ENCODE measurements at places on chromosomes 1 and 21.

DNA sequence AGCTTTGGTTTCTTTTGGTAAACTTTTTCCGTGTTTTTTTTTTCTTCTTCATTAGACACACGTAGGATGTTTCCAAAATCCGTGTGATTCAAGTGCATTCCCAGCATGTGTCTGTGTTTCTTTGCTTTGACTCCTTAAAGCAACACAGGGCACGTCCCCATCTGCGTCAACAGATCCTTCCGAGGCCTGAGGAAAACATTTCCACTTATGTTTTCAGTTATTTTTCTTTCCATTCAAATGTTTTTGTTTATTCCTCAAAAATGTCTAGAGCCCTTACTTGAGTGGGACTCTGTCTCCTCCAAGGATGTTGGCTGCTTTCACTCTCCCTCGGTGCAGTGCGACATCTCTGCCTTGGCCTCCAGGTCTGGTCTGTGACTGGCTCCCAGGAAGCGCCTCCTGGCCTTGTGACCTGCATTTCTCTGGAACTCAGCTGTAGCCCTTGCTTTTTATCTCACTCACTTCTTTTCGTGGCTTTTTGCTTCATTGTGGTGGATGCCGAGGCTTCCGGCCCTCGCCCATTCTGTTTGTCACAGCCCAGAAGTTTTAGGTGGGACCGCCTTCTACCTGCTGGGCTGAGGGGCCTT is 31.3 kb upstream of the SLC19A1 start:
- DNase-seq: no peak

DNA sequence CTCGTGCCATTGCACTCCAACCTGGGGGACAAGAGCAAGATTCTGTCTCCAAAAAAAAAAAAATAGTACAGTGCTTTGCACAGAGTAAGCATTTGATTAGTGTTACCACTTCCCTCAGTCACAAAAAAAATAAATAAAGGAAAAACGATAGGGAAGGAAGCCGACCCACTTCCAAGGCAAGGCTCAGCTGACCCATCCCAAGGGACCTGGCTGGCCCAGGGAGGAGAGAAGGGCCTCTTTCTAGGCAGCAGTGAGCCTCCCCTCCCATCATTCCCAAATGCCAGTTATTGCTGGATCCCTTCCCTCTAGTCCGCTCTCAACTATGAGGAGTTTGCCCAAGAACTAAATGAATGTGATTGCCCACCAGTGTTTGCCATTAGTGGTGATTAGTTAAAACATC is 77.8 kb downstream of the TMEM53 start:
- no peak for DNase-seq

- no peak for DNase-seq
Observed at GRCh38 chr21:45420061-45421041, 15.4 kb downstream of the COL18A1 start.

GRCh38 chr1:208278638-208279037 is 34.5 kb upstream of the PLXNA2 start:
- no peak for DNase-seq

- DNase-seq: no peak
Observed at GRCh38 chr21:38424305-38425019, 73.8 kb downstream of the ERG start.

DNA sequence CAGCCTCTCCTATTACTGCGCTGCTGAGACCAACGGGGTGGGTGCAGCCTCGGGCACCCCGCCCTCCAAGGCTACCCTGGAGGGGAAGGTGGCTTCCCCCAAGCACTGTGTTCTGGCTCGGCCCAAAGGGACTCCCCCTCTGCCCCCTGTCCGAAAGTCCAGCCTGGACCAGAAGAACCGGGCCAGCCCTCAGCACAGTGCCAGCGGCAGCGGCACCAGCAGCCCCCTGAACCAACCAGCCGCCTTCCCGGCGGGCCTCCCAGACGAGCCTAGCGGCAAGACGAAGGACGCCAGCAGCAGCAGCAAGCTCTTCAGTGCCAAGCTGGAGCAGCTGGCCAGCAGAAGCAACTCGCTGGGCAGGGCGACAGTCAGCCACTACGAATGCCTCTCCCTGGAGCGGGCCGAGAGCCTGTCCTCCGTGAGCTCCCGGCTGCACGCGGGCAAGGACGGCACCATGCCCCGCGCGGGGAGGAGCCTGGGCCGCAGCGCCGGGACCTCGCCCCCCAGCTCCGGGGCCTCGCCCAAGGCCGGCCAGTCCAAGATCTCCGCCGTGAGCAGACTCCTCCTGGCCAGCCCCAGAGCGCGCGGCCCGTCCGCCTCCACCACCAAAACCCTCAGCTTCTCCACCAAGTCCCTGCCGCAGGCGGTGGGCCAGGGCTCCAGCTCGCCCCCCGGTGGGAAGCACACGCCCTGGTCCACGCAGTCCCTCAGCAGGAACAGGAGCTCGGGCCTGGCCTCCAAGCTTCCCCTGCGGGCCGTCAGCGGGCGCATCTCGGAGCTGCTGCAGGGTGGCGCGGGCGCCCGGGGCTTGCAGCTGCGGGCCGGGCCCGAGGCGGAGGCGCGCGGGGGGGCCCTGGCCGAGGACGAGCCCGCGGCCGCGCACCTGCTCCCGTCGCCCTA is 533.1 kb downstream of the KIF26B start:
- no peak for DNase-seq

DNA sequence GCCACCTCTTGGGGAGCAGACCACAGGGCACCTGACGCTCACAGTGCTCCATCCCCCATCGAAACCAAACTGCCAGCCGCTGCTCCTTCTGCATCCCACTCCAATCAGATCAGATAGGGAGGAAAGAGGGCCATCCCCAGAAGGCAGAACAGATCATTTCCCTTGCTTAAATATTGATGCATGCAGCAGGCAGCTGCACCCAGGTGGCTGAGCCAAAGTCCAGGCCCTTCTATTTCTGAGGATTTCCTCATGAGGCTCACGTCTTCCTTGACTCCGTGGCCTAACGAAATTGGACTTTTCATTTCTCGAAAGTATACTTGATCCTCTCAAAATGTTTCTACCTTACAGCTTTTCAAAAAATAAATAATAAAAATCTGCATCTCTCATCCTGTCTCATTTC is 239.2 kb downstream of the ATG4C start:
- no peak for DNase-seq

DNA sequence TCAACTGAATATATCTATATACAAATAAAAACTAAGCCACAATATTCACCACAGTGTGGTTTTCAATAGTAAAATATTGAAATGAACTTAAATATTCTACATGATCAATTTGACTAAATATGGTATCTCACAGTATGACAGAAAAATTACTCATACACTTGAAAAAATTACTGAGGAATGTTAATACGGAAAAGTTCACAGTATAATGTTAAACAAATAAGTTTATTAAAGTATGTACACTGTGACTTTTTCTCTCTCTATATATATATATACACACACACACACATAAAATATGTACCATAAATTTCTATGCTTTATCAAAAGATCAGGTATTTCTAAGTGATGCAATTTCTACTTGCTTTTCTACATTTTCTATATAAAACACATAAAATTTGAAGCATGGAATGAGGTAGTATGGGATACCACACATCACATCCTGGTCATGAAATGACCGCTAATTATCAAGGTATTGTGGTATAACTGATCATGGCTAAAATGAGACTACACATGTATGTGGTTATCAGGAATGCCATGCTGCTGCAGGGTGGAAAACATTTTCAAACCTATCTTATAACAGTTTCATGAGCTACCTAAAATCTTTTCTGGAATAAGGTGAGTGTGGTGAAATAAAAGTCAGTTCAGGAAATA is 102.3 kb downstream of the CDC42BPA start:
- no peak for DNase-seq

DNA sequence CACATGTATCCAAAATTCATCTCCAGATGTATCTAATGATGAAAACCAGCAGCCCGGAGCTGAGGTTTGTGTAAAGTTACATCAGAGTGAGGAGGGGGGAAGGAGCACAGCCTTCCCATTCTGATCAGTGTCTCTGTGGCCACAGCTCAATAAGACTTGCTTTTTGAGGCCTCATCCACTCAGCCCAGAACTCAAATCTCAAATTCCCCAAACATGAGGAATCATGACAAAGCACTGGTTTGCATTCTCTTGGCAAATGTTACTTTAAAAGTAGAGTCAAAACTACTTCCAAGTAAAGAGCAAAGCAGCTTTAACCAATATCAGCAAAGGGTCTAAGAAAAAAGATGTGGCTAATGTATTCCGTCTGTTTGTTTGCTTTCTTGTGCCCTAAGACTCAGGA is 30.9 kb downstream of the CCN1 start:
- DNase-seq: no peak

DNA sequence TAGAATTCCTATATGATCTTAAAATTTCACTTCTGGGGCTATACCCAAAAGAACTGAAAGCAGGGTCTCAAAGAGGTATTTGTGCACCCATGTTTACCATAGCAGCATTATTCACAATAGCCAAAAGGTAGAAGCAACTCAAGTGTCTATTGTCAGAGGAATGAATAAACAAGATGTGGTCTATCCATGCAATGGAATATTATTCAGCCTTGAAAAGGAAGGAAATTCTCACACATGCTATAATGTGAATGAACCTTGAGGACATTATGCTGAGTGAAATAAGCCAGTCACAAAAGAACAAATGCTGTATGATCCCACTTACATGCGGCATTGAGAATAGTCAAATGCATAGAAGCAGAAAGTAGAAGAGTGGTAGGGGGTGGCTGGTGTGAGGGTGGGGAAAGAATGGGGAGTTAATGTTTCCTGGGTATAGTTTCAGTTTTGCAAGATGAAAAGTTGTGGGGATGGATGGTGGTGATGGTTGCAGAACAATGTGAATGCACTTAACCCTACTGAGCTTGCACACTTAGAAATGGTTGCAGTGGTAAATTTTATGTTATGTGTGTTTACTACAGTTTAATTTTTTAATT is 122.4 kb downstream of the TOMM20 start:
- DNase-seq: no peak

GRCh38 chr1:145871994-145872924 is 13.4 kb upstream of the PIAS3 start:
- peak; percentile 15 for DNase-seq

DNA sequence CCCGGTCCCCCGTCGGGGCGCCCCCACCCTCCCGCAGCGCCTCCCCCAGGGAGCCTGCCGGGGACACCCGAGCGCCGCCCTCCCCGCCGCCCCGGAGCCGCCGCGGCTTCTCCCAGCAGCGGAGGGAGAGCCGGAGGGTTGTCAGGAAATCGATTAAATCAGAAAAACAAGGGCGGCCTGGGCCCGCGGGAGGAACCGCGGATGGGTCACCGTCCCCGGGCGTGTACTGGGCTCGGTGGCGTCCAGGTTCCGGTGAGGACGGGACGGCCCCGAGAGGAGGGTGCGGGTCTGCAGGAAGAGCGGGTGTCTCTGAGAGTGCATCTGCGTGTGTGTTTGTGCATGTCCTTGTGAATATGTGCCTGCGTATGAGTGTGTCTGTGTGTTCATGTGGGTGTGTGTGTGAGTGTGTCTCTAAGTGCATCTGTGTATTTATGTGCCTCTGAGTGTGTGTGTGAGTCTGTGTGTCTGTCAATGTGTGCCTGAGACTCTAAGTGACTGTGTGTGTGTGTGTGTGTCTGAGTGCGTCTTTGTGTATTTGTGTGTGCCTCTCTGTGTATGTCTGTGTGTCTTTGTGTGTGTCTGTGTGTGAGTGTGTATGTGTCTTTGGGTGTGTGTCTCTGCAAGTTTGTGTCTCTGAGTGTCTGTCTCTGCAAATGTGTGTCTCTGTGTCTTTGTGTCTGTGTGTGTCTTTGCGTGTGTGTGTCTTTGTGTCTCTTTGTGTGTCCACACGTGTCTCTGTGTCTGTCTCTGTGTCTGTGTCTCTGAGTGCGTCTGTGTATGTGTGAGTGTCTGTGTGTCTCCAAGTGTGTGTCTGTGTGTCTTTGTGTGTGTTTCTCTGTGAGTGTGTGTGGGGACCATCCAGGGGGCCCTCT is 1.1 kb downstream of the SPSB1 start:
- DNase-seq: no peak

DNA sequence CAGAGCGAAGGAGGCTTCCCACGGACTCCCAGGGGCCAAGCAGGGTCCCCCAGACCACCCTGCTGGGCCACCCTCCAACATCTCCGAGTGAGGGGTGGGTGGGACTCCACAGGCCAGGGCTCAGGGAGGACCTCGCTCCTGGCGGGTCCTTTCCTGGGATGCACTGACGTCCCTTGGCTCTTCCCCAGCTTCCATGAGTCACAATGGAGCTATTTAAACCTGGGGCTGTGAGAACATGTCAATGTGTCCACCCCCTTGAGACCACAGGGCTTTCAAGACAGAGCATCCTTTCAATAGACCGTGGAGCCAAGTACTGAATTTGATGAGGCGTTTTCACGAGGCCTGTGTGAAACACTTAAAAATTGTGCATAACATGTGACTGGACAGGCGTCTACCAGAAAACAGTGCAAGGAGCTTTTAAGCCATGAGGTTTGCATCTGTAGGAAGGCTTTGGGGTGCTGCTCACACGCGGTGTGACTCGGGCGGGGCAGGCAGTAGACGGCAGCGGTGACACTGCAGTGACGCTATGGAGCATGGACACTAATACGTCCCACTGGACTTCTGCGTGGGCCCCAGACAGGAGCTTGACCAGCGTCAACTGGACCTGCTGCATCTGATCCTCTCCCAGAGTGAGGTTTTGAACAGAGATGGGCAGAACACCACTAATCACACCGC is 24.1 kb upstream of the NPHP4 start:
- no peak for DNase-seq

- DNase-seq: no peak
Observed at GRCh38 chr1:244050014-244050834, 859 bp upstream of the ZBTB18 start.

GRCh38 chr1:201360901-201361651 is 16.4 kb downstream of the TNNT2 start:
- DNase-seq: no peak

DNA sequence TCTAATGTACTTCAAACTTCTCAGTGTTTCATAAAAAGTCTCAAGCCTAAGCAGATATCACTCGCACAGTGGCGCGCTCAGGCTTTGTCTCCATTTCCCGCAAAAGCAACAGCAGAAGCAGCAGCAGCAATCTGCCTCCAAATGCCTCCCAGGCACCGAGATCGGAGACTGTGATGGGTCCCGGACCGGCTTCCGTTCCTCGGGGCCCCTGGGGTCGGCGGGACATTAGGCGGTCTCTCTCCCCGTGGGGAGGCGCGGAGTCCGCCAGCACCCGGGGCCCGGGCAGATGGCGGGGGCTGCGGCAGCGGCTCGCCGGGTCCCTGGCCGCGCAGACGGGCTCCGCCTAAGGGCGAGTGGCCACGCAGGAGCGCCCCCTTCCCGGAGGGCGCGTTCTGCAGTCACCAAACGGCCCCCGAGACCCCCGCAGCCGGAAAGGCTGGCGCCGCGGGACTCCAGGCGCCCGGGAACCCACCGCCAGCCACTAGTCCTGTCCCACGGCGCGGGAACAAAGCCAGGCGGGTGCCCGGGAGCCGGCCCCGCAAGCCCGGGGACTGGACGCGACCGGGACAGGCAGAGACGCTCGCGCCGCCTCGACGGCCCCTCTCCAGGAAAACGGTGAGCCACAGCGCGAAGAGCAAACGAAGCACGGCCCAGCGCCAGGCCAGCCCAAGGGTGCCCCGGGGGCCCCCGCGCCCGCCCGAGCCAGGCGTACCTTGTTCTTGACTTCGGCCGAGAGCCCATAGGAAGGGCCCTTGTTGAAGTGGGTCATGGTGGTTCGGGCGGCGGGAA is 590 bp downstream of the CNN3 start:
- DNase-seq: peak; percentile 9

- no peak for DNase-seq
Observed at GRCh38 chr1:212302745-212303383, 17.7 kb downstream of the PPP2R5A start.

- DNase-seq: no peak
Observed at GRCh38 chr21:37829447-37829846, 86.8 kb downstream of the KCNJ6 start.
